Stimulated activated CD4-positive, alpha-beta T cell treated with anti-CD3 and anti-CD28 coated beads, Interleukin-2, amount 100 ng/mL, for 24 hours (primary cell): ENCODE measurements at places on chromosomes 4 and X.

GRCh38 chr4:145580906-145581305, 38.3 kb upstream of the MMAA start:
- no peak for DNase-seq

DNA sequence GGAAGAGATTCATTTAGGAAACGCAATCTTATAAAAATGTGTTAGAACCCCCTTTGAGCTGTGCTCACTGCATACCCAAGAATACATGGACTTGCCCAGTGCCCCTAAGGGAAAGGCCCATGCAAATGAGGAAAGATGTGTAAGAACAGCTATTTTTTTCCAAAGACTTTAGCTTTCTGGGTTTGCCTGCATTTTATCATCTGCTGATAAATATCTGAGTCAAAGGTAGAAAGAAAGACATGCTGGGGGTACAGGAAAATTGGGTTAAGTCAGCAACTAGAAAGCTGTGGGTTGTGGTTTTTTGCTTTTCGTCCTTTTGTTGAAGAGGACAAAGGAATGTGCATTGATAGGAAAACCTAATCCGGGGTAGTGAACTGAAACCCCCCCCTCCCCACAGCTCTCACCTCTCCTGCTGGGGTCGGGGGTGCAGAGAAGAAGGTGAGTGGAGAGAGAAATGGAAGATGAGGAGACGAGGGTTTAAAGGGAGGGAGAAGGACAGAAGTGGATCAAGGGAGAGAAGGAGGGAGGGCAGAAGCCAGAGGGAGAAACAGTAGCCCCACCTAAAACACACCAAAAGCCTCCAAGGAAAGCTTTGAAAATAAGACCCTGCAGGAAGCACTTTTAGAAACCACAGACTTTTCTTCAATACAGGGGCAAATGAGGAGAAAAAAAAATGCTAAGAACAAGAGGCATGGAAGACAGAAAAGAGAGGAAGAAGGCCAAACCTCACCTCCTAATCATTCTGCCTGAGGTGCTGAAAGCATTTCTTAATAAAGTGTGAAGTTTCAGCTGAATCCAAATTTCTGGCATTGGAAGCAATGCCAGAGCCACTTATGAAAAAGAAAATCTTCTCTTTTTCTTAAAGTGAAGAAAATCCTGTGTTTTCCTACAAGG, 49.3 kb downstream of the KDR start:
- no peak for DNase-seq

DNA sequence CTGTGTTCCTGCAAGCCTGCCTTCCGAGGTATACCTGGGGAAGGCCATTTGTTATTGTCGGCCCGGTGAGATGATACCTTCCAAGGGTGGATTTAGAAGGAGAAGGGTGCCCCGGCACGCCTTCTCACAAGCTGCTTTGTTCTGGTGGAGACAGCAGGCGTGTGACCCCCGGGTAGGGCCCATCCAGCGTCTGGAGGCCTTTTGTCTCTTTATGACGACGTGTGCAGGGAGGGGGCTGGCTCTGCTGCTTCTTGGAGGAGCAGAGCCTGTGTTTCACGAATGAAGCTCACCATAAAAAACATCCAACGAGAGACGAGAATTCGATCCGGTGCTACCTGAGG, 45.3 kb downstream of the SHOX start:
- DNase-seq = no peak

DNA sequence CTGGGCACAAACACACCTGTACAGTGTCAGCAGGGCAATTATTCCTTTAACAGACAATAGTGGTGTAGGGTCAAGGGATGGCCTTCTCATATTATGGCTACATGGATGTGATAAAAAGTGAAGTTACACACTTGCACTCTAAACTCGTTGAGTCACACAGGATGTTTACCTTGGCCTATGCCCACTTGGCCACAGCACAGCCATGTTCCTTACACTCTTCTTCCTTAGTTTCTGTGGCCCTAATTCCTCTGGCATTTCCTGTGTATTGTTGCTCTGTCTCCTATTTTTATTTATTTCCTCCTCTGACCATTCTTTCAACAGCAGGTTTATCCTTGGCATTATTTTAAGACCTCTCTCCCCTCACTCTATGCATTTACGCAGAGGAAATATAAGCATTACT, 86.8 kb upstream of the NPFFR2 start:
- no peak for DNase-seq

DNA sequence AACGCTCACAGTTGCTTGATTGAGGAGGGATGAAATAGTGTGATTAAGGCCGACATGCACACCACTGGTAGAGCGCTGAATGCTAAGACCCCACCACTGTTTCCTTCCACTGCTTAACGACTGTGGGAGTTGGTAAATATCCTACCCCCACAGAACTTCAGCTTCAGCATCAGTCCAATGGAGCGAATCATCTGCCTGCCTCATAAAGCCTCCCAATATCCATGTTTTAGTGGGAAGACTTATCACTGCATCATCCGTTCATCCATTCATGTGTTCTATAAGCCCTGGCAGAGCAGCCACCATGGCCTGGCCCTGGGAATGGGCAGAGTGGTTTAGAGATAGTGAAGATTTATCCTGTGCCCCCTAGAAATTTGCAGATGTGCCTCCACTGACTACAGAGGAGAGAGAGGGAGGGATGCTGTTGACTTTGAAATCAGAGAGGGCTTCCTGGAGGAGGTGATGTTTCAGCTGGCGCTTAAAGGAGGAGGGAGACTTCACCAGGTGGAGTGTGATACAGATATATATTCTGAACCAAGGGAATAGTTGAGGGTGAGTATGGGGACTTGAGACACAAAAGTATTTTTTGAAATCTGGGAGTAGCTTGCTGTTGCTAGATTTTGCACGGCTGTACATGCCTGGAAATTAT, 71.9 kb upstream of the STX18 start:
- no peak for DNase-seq

GRCh38 chrX:74408304-74408703, 13.0 kb upstream of the SLC16A2 start:
- DNase-seq = no peak
